ENCODE measurements at places on chromosomes 6 and 20. TPM values are rescaled to one million over a fixed set of nuclear protein-coding genes. Genes with fewer than 3 reads are reported as not detected.

The SALL4 gene
- total RNA-seq: 0.89 TPM

The MTG2 gene
- 29.9 TPM for total RNA-seq

GRCh38 chr6:9064156-9064555 lies 628.8 kb upstream of the SLC35B3 start:
- H3K27ac ChIP-seq: no peak overlapping the region
- H3K4me1 ChIP-seq: peaks cover 14% of the 10 kb centered on the region
- H3K4me3 ChIP-seq: no peak overlapping the region
- no peak for DNase-seq

GRCh38 chr6:113558431-113558830 lies 298.7 kb upstream of the MARCKS start:
- no peak overlapping the region for H3K4me3 ChIP-seq
- H3K36me3 ChIP-seq: no peaks in the 10 kb centered on the region
- no peak overlapping the region for H3K27ac ChIP-seq

GRCh38 chr6:85143676-85144075 lies 306.2 kb upstream of the NT5E start:
- no peaks in the 10 kb centered on the region for H3K4me1 ChIP-seq
- no peak for DNase-seq
- H3K36me3 ChIP-seq: no peaks in the 10 kb centered on the region
- no peaks in the 10 kb centered on the region for H3K27me3 ChIP-seq
- no peak overlapping the region for H3K27ac ChIP-seq
